Kidney epithelial cell (primary cell): ENCODE measurements at places on chromosomes 6 and 20. TPM values are rescaled to one million over a fixed set of nuclear protein-coding genes. Genes with fewer than 3 reads are reported as not detected.

- DNase-seq, result no peak
Measured at GRCh38 chr6:124671324-124671723, 290.9 kb upstream of the RNF217 start.

- no peak for DNase-seq
Measured at GRCh38 chr6:10453596-10453995, 38.7 kb upstream of the TFAP2A start.

DNA sequence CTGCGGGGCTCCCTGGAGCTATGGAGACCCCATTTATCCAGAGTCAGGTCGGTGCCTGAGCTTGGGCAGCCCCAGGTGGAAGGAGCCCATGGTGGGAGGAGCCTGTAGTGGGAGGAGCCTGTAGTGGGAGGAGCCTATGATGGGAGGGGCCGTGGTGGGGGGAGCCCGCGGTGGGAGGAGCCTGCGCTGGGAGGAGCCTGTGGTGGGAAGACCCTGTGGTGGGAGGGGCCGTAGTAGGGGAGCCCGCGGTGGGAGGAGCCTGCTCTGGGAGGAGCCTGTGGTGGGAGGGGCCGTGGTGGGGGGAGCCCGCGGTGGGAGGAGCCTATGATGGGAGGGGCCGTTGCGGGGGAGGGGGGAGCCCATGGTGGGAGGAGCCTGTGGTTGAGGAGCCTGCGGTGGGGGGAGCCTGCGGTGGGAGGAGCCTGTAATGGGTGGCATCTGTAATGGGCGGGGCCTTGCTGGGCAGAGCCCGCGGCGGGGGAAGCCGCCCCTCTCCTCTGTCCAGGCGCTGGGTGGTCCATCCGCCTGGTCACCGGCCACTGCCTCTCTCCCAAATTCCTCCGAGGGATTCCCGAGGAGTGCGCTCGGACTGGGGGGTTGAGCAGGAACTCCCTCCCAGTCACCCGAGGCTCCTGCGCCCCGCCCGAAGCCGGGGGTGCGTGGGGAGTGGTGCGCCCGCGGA, 567 bp upstream of the FNDC11 start:
- no peak for DNase-seq

DNA sequence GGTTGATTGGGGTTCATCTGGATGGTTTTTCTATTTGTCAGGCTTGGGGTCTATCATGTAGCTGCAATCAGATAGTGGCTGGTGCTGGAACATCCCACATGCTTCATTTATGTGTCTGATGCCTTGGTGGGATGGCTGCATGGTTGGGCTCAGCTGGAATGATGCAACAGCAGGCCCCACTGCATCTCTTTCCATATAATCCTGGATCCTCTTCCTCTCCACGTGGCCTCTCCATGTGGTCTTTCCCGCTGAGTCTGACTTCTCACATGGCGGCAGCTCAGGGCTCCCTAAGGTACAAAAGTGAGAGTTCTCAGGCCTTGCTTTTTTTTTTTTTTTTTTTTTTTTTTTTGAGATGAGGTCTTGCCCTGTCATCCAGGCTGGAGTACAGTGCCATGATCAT, 65.0 kb upstream of the SUPT3H start:
- DNase-seq, result no peak

DNA sequence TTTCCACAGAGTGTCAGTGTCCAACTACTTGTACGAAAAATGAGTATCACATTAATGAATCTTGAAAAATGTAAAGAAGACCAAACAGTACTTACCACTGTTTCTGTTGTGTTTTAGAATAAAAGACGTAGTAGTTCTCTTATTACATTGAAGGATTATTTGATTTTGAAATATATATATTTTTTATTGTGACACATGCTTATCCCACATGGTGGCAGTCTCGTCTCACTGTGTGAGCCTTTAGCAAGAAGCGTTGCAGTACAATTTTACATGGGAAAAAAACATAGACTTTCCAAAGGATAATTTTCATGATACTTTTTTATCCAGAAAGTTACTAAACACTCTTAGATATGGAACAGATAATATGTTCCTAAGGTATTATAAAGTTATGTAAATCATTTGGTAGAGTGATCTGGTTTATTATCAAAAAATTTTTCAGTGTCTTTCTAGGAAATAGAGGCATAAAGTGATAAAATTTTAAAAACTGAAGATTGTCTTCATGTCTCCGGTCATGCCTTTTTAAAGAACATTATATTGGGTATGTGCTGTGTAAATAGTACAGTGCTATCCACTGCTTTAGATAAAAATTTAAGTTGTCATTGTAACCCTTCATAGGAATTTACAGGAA, 117.5 kb upstream of the SAMD5 start:
- no peak for DNase-seq

Gene ID4
- total RNA-seq, result 16.3 and 17.3 TPM in 2 replicates

Gene SLC35A1
- 11.6 and 15.1 TPM in 2 replicates for total RNA-seq
